Retinal pigment epithelial cell (primary cell): ENCODE measurements at places on chromosomes 2 and 18.

DNA sequence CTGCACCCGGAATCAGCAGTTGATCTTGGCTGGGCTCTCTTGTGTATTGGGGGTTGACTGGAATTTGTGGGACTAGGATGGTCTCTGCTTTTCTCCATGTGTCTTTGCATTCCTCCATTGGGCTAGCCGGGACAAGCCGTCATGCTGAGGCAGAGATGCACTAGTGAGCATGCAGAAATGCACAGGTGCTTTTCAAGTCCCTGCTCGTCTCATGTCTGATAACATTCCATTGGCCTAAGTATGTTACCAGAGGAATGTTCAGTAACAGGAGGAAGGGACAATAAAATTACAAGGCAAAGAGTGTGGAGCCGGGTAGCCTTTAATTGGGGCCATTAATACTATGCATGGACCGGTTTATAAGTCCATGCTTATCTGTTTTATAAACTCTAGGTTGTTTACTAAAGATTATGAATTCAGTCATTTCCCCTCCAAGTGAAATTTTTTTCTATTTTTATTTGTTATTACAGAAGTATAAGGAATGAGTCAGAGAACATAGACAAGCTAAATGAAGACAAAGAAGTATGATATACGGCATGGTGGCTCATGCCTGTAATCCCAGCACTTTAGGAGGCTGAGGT, 24.4 kb upstream of the AAK1 start:
- DNase-seq: no peak

GRCh38 chr2:58293056-58293455, 51.9 kb upstream of the FANCL start:
- DNase-seq: no peak

- DNase-seq: no peak
Measured at GRCh38 chr2:46488389-46488788, 9.0 kb downstream of the TMEM247 start.

- no peak for DNase-seq
Measured at GRCh38 chr2:160635488-160635887, 141.9 kb upstream of the RBMS1 start.

DNA sequence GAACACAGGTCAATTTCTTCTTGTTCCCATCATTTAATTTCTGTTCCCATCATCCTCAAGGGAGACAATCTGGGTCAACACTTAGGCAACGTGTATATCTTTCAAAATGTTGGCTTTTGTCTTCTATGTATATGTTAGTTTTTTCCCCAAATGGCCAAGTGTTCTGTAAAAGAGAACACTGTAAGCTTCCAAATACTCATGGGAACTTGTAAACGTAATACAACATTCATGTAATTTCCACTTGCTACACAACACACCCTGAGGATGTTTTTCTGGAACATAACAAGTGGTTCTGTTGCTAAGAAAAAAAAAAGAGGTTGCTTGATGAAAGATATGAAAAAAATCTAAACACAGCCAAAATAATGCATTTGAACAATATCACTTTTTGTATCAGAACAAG, 149.1 kb downstream of the ATAD2B start:
- DNase-seq: no peak

- no peak for DNase-seq
Measured at GRCh38 chr2:149132339-149132738, 93.8 kb downstream of the LYPD6B start.

- DNase-seq: no peak
Measured at GRCh38 chr18:25799231-25799630, 291.2 kb downstream of the SS18 start.

GRCh38 chr2:119719261-119719627, 40.2 kb downstream of the TMEM177 start:
- no peak for DNase-seq

GRCh38 chr2:235232449-235233433, 261.1 kb upstream of the AGAP1 start:
- peak; percentile 2 for DNase-seq

GRCh38 chr18:43705850-43706249, 428.6 kb upstream of the SYT4 start:
- DNase-seq: no peak

- no peak for DNase-seq
Measured at GRCh38 chr18:78637442-78638402, 341.9 kb upstream of the SALL3 start.

DNA sequence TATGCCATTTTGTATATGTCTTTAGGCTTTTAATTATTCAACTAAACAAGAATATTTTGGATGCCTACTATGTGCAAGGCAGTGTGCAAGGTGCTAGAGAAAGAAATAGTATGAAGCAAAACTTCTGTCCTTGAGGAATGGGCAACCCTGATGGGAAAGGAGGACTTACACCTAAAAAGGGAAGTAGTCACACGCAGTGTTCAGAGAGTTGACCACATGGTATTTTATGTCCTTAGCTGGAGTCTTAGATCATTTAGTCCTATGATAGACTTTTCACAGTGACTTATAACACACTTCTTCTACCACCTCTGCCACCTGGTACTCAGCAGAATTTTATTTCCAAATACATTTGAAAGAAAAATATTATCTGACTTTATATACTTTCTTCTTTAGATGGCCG, 291.6 kb downstream of the PLCL1 start:
- no peak for DNase-seq

GRCh38 chr2:22126978-22127377, 1003.2 kb downstream of the TDRD15 start:
- no peak for DNase-seq

DNA sequence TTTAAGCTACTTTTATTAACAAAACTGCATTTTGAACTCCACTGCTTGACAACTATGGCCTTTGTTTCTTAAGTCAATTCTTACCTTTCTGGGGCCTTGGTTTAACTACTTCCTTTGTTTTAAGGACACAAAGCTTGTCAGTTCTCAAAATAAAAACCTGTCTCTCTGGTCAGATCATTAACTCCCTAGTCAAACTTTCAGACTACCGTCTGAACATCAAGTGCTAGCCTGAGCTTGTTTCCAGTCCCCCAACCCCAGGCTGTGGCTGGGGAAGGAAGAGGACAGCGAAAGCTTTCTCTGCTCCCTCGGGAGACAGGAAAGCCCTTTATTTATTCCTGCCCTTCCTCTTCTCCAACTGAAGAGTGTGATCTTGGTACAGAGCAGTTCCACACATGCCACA, 1.7 kb downstream of the SH3YL1 start:
- DNase-seq: no peak

DNA sequence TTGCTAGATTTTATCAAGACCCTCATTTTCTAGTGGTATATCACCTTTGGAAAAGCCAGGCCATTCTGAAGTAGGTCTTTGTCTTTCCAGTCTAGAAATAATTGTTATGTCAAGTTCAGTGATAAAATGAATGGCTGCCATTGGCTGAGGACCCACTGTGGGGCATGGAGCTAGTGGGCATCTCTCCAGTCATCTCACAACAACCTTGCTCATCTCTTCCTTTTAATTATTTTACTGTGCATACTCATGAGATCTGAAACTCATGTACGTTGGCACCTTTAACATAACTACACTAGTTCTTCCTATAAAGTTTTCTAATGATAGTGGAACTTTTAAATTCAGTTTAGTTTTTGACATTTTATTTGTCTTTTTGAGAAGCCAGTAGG, 240.9 kb downstream of the SLC8A1 start:
- DNase-seq: no peak

DNA sequence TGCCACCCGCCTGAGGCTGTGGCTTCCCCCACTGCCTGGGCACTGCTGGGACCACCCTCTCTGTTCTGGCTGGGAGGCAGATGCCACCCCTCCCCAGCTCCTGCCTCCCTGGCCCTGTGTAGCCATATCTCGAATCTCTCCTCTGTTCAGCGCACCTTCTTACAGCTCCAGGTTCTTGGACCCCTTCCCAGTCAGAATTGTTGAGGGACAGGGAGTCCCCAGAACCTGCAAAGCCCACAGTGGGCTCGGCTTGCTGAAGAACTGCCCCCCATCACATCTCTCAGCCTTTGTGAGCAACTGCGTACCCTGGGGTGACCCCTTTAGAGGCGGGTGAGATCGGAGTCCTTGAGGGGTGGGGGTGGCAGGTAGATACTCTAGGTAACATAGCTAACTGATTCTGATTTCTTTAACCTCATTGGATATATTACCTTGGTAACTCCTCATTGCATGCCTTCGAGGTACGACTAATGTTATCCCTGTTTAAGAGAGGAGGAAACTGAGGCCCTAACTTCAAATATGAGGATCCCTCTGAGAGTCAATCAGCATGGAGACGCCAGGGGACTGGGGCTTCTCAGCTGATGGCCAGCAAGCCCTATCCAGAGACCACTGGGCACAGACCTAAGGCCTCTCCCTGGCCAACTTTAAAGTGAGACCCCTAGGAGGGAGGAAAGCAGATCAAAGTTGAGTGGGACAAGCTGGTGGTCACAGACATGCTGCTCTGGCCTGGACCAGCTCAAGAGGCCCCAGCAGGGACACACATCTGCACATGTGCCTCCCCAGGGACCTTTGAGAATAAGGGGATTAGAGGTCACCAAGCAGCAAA, 101.3 kb downstream of the CAPN13 start:
- DNase-seq: no peak

DNA sequence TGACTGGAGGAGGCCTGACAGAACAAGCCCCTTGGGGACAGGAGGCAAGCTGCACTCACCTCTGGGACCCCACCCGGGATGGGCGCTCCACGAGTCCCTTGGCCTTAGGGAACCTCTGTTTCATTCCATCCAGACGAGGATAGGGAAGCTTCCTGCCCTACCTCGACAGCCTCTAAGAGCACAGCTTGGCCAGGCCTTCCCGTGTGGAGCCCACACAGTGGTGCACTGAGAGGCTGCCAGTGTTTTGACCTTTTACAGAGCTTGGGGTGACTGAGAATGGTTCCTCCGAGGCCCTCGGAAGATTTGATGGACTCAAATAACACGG, 91.4 kb upstream of the SMAD7 start:
- DNase-seq: no peak

DNA sequence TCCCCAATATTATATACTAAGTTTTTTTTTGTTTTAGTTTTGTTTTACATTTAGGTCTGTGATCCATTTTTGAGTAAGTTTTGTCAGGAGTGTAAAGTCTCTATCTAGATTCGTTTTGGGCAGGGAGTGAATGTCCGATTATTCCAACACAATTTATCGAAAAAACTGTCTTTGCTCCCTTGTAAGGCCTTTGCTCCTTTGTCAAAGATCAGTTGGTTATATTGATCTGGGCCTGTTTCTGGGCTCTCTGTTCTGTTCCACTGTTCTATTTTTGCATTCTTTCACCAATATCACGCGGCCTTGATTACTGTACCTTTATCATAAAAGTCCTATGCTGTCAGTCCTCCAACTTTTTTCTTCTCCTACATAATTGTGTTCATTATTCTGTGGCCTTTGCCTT, 276.5 kb upstream of the ZC3H15 start:
- no peak for DNase-seq

GRCh38 chr2:88574445-88574844, 52.8 kb downstream of the EIF2AK3 start:
- no peak for DNase-seq

GRCh38 chr2:74824679-74825078, 9.2 kb upstream of the HK2 start:
- no peak for DNase-seq

GRCh38 chr2:209806318-209806717, 34.7 kb downstream of the UNC80 start:
- no peak for DNase-seq

GRCh38 chr18:12336887-12337286, 28.8 kb downstream of the TUBB6 start:
- no peak for DNase-seq

GRCh38 chr2:186637497-186637800, 47.6 kb downstream of the ITGAV start:
- no peak for DNase-seq

GRCh38 chr18:10804126-10804525, 278.3 kb downstream of the NAPG start:
- DNase-seq: no peak

- DNase-seq: no peak
Measured at GRCh38 chr2:58039170-58039611, 7.4 kb upstream of the VRK2 start.

- DNase-seq: no peak
Measured at GRCh38 chr2:240139666-240140393, 628 bp downstream of the OTOS start.

- DNase-seq: no peak
Measured at GRCh38 chr2:38064801-38065501, 11.0 kb downstream of the CYP1B1 start.

DNA sequence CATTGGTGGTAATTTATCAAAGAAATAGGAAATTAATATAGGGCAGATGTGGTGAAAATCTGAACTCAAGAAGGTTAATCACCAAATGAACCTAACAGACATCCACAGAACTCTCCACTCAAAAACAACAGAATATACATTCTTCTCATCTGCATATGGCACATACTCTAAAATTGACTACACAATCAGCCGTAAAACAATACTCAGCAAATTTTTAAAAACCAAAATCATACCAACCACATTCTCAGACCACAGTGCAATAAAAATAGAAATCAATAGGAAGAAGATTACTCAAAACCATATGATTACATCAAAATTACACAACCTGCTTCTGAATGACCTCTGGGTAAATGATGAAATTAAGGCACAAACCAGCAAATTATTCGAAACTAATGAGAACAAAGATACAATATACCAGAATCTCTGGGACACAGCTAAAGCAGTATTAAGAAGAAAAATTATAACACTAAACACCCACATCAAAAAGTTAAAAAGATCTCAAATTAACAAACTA, 31.0 kb downstream of the RBM43 start:
- DNase-seq: no peak

DNA sequence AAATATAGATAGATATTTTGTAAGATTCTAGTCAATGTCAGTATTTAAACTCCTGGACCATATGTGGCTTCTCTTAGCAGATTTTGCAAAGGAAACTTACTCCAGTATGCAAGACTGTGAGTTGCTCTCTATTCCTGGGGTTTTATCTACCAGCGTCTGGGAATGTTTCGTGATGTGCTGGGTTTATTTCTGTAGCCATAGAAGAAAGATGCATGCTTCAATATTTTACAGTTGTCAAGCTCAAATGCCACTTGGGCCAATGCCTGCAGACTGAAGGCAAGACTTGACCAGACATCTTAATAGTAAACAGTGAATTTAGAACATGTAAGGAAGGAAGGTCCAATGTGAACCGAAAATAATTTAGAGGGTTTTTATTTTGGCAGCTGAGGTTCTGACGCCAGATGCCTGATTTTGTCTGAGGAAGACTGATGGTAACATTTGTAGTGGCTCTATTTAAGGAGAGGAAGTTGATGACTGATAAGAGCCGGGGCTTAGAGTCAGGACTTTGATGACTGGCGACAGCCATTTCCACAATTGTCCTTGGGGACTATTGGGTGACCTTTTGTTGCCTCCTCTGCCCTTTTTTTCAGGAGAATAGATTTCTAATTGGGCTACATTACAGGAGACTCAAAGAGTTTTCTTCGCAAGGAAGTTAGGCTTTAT, 154.3 kb downstream of the RAPGEF4 start:
- DNase-seq: no peak
